ENCODE measurements at places on chromosomes 7 and 10. TPM values are rescaled to one million over a fixed set of nuclear protein-coding genes. Genes with fewer than 3 reads are reported as not detected.

GRCh38 chr10:127013211-127013656, 108.0 kb downstream of the DOCK1 start:
- no peak for ATAC-seq

Gene ARF5
- 197 TPM for total RNA-seq

- ATAC-seq, result no peak
Measured at GRCh38 chr7:33873518-33873917, 31.8 kb upstream of the BMPER start.

Gene ACBD7
- 0.32 TPM for total RNA-seq

Measured in esophagus mucosa (tissue), 1 donor.